ENCODE measurements at places on chromosomes 6 and 20.
A peak's percentile ranks its signal among the peaks of the same experiment; 100 is the strongest.

DNA sequence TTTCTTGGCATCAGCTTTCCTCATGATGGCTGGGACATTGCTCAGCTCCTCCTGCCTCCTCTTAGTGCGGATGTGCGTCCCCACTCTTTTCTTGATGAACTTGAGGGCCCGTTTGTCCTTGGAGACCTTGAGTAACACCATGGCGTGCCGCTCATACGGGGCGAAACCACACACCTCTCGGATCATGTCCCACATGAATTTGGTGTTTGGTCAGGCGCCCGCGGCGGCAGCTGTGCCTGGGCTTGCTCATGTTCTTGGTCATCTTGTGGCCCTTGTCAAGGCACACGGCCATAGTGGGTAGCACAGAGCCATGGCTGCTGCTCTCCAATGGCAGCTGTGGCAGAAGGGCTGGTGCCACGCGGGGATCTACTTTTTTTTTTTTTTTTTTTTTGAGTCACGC, 2.6 kb downstream of the ERGIC3 start:
- DNase-seq: no peak

GRCh38 chr6:165745492-165745891, 82.5 kb upstream of the PDE10A start:
- no peak for DNase-seq

DNA sequence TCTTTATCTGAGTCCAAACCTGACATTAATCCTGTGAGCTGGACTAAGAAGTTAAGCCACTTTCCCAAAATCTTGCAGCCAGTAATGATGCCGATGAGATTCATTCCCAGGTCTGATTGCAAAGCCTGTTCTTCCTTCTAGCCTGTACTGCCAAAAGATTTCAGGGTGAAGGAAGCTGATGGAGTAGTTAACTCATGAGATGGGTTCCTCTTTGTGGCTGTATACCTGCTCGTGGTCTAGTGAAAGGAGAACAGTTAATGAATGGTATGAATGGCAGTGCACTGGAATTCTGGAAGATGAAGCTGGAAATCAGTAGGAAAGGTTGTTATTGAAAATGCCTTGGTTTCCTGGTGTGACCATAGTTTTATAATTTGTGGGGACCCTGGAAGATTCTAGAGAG, 112.0 kb downstream of the FYN start:
- DNase-seq: no peak

- DNase-seq: no peak
Observed at GRCh38 chr6:113558966-113559365, 298.2 kb upstream of the MARCKS start.

DNA sequence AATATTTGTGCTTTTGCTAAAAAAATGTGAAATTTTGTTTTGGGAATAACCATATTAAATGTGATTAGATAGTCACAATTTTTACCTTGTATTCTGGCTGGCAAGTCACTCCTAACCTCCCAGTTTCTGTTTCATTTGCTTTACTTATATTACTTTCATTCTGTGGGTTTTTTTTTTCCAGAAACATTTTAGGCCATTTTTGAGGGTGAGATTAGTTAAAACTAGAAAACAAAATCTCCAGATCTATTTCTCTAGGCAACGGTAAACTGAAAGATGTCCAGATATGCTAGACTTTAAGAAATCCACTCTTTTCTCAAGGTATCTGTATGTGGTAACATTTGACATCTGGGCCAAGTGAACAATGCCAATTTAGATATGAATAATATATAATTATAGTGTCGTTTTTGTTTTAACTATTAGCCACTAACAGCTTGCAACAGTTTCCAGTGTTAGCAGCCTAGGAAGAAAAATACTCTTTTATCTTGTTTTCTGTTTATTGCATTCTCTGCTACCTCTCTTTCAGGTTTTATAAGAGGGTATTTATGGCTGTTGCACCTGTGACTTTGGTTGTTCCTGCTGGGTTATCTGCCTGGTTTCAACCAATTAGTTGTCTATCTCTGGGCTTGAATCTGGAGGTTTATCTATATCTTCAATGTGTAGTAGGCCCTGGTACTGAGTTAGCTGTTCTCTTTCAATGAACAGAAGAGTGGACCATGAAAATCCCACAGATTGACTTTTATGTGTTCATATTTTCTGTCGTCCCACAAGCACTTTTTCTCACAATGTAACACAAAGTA, 260.9 kb downstream of the NKAIN2 start:
- DNase-seq: no peak

- no peak for DNase-seq
Observed at GRCh38 chr6:75530696-75531095, 37.1 kb upstream of the FILIP1 start.

- no peak for DNase-seq
Observed at GRCh38 chr6:38505826-38506225, 133.9 kb downstream of the BTBD9 start.

GRCh38 chr6:168022488-168023321, 25.2 kb downstream of the KIF25 start:
- DNase-seq: no peak

DNA sequence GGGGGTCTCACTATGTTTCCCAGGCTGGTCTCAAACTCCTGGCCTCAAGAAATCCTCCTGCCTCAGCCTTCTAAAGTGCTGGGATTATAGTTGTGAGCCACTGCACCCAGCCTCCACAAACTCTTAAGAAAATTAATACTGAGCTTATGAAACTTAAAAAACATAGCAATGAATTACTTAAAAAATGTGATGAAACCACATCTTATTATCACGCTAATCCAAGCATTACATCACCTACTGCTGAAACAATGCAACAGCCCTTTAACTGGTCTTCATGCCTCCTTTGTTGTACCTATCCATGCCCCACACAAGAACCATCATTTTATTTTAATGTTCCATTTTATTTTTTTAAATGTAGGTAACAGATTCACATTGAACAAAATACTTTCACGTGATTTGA, 24.9 kb downstream of the SESN1 start:
- DNase-seq: no peak

DNA sequence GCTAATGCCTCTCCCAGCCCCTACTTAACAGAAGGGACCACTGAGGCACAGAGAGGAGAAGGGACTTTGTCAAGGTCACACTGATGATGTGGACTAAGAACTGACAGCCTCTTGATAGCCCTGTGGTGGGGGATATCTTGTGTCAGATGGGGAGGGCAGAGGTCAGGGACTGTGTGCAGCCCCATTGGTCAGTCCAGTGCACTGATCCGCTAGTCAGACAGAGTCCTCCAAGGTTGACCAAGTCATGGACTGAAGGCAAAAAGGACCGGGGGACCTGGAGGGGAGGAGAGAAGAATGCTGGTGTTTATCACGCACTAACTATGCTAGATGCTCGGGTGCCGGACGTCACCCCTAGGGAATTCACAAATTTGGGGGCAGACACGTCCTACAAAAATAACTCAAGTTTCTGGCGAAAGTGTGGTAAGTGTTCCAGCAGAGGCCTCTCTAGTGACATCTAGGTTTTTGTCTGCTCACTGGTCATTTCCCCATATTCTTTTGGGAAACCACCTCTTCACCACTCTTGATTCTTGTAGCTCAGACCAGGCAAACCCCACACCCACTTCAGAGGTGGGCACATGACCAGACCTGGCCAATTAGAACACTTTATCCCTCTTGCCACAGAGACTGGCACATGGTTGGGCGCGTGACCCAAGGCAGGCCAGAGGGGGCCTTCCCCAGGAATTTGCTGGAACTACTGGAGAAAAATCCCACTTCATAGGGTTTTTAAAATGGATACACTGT, 21.0 kb downstream of the TCF15 start:
- no peak for DNase-seq

GRCh38 chr6:15023448-15023847, 222.4 kb upstream of the JARID2 start:
- DNase-seq: no peak

- DNase-seq: no peak
Observed at GRCh38 chr6:119536666-119537065, 187.1 kb upstream of the MAN1A1 start.

GRCh38 chr6:127383988-127384387, 40.6 kb upstream of the ECHDC1 start:
- DNase-seq: peak; percentile 84

- DNase-seq: no peak
Observed at GRCh38 chr20:63342561-63343459, 18.3 kb downstream of the CHRNA4 start.

DNA sequence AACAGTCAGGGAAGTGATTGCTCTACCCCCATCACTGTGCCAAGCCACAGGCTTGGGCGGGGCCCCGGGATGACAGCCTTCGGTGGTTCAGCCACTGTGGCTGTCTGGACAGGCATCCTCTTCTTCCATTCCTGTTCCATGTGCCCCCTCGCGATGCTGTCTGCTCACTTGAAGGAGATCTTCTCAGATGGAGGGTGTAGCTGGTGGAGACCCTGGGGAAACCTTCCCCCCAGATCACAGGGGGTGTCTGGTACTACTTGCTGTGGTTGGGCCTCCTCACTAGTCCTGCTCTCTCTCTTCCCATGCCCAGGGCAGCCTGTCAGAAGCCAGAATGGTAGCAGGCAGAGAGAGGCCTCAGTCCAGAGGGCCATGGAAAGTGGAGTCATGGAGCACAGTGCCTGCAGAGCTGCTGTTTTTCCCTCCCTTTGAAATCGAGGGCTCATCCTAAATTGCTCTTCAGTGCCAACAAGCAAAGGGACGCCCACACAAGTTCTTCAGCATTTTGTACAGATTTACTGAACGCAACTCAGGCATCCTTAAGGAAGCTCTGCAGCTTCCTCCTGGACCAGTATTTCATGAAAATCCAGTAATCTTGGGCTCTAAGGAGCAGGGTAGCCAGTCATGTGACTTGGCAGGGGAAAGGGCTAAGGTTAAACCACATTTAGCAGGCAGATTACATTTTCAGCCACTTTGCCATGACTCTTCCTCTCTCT, 326.6 kb downstream of the ZFAND3 start:
- DNase-seq: no peak

GRCh38 chr6:32819729-32820128, 2.9 kb upstream of the HLA-DOB start:
- DNase-seq: no peak

DNA sequence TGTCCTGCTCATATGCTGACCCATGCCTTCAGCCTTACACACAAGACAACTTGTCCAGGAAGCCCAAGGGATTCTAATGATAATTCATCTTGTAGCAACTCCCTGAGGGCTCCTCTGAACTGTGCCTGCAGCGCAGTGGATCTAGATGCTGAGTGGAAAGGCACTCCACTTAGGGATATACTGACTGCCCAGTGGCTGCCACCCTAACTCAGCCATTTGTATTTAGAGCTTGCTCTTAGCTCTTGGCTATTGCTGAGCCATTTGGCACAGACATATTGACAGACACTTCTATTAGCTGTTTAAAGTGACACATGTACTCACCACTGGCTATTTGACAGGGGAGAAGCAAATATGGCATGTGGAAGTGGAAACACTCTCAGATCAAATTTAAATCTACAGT, 278.3 kb upstream of the SGK1 start:
- no peak for DNase-seq

- DNase-seq: no peak
Observed at GRCh38 chr6:112156668-112157067, 69.3 kb downstream of the FAM229B start.

DNA sequence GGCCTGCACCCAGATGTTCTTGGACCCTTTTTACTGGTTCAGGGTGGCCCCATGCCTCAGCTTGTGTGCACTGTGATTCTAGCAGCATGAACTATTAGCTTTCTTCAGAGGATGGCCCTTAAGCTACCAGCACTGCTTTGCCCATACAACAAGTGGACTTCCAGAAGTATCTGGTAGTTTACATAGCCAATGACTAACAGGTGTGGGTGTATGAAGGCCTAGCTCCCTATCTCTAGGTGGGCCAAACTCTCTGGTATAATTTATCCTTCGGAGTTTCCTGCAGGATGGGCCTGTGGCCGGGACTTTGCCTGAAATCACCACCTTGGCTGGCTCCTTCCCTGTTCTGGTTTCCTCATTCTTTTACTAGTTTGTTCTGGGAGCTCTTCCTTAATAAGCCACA, 26.1 kb upstream of the JAG1 start:
- DNase-seq: no peak

GRCh38 chr6:27608916-27609883, 136.3 kb upstream of the ZNF184 start:
- DNase-seq: no peak

- DNase-seq: no peak
Observed at GRCh38 chr20:10531848-10532247, 96.7 kb downstream of the SLX4IP start.

- peak; percentile 25 for DNase-seq
Observed at GRCh38 chr20:56328861-56329260, 29.9 kb upstream of the FAM210B start.

DNA sequence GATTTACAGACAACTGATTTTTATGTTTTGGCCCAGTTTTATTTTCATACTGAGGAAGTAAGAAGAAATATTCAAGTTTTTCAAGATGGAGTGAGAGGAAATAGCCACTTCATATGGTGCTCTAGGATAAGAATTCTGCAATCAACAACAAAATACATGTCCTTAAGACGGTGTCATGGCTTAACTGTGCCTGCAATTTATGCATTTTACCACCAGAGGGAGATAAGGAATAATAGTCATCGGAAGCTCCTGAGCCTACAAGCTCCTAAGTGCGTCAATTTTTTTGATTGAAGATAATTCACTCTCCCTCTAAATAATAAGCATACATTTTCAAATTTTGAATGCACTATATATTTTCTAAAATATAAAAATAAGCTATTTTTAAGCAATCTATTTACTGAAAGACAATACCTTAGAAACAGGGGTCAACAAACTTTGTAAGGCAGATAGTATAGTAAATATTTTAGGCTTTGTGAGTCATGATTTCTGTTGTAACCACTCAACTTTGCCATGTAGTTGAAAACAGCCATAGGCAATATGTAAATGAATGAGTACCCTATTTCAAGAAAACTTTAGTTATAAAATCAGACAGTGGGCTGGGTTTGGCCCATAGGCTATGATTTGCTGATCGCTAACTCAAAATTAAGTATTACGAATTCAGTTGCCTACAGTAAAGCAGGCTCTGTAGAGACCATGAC, 230.9 kb upstream of the DTNBP1 start:
- DNase-seq: no peak

- no peak for DNase-seq
Observed at GRCh38 chr20:21557241-21558020, 43.6 kb upstream of the NKX2-2 start.

- DNase-seq: no peak
Observed at GRCh38 chr20:7879883-7880282, 60.4 kb downstream of the HAO1 start.

Data from muscle of arm (tissue), 14 donors.